ENCODE measurements at places on chromosomes 7 and 10. TPM values are rescaled to one million over a fixed set of nuclear protein-coding genes. Genes with fewer than 3 reads are reported as not detected.

Gene RTKN2
- not detected for polyA plus RNA-seq

Gene PLAU
- 0.40 TPM for polyA plus RNA-seq

Gene IFIT3
- 10.9 TPM for polyA plus RNA-seq

GRCh38 chr7:137687556-137688265 is 159.1 kb downstream of the DGKI start:
- DNase-seq: no peak

All from liver (tissue), 10 donors.